ENCODE measurements at places on chromosomes 4 and X.

- no peak for DNase-seq
Observed at GRCh38 chrX:71170660-71171059, 26.0 kb downstream of the NLGN3 start.

DNA sequence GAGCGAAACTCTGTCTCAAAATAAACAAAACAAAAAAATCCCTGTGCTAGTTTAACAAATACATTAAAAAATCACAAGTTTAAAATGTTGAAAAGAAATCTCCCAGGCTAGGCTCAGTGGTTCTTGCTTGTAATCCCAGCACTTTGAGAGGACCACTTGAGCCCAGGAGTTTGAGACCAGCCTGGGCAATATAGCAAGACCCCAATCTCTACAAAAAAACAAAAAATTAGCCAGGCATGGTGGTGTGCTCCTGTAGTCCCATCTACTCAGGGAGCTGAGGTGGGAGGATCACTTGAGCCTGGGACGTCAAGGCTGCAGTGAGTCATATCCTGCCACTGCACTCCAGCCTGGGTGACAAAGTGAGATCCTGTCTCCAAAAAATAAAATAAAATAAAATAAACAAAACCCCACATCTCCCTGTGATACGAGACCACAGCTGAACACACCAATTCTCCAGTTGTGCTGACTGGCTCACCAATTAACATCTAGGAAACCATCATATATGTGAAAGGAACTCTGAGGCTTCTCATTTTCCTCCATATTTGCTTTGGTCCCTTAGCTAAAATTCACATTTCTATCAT lies 7.3 kb downstream of the RPS4X start:
- no peak for DNase-seq

DNA sequence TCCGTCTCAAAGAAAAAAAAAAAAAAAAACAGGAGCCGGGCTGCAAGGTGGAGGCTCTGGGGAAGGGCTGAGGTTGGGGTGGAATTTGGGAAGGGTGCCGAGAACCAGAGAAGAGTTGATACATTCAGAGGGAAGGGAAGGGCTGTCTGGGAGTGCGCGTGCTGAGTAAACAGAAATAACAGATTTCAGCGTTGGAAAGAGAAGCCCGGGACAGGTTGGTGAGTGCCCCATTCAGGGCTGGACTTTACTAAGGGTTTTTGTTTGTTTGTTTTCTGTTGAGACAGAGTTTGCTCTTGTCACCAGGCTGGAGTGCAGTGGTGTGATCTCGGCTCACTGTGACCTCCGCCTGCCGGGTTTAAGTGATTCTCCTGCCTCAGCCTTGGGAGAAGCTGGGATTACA lies 1.7 kb upstream of the IL3RA start:
- no peak for DNase-seq

GRCh38 chrX:106612393-106612763 lies 600 bp downstream of the RADX start:
- no peak for DNase-seq

DNA sequence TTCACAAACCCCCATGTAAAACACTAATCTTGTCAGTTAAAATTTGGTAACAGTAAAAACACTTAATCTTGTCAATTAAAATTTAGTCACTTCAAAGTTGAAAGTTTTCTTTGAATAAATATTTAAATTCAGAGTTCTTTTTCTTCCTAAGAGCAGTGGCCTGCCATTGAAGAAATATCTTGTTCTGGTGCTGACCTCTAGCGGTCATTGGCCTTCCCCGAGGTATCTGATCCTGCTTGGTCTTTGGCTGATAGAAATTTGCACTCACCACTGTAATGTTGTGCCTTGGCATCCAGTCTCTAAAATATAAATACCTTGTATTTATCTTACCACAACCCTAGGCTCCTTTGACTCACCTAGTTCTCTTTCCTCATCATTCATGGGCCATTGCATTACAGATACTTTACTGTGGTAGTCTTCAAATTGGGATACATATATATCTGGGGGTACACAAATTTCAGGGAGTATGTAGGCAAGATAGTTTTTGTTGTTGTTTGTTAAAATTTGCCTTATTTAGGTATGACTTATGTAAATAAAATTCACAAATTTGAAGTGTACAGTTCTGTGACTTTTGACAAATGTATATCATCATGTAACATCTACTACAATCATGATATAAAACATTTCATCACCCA lies 6.7 kb upstream of the ART3 start:
- peak; percentile 42 for DNase-seq

DNA sequence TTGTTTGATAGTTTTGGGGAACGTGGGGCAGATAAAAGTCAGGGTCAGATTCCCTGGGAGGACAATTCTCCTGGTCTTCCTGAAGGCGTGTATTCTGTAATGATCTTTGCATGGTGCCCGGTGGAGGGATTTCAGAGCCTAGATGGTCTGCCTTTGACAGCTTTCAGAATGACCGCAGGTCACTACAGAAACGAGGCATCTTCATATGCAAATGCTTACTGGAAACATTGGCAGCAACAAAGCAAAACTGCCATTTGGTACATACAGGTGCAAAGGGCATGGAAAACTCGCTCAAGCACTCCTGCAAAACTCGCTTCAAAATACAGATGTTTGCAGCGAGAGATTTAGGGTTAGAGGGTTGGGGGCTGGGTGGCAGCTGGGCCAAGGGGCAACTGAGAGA lies 8.8 kb downstream of the C4orf50 start:
- DNase-seq, result no peak

- no peak for DNase-seq
Observed at GRCh38 chr4:5110901-5111300, 59.6 kb downstream of the STK32B start.

GRCh38 chr4:1472148-1472797 lies 66.0 kb upstream of the NKX1-1 start:
- DNase-seq, result no peak

GRCh38 chrX:108224727-108225621 lies 133.4 kb downstream of the ATG4A start:
- DNase-seq, result no peak

DNA sequence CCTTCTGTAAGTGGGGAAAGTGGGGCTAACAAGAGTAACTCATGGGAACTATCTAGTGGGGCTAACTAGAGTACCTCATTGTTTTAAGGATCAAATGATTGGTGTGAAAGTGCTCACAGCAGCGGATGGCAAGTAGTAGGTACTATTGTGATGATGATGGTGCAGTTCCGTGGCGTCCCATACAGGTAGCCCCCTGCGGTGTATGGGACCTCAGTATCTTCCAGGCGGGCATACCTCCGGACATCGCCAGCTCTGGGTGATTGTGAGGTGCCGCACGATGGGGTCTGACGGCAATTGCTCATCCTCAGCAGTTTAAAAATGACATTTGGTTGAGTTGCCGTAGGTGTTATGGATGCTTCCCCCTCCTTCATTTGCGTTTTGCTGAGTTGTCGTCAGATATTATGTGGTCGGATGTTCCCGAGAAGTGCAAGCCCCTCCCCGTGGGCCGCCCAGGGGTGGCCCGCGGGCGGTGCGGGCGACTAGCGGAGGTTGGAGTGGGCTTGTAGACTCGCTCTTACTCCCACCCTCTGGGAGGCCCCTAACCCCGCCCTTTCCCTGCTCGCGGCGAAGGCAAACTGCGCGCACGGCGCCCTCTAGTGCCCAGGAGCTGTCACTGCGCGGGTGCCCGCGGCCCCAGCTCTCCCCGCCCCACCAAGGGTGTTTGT lies 18.3 kb upstream of the GPR101 start:
- DNase-seq, result peak; percentile 71

DNA sequence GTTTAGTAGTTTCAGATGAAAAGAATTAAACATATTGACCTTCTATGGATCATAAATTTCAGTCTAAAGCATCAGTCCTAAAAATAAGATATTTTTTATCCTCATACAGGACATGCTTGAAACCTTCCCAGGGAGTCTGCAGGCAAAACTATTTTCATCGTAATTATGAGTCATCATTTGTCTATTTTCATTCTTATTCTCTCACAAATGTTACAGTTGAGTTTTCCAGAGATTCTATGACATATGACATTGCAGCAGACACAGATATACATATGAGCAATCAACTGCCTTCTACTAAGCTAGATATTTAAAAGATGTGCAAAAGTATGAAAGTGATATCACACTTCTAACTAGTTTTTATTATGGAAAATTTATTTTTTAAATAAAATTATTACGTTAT lies 398.0 kb downstream of the MAGEB5 start:
- DNase-seq, result no peak

GRCh38 chr4:1074077-1074476 lies 39.3 kb downstream of the RNF212 start:
- no peak for DNase-seq

DNA sequence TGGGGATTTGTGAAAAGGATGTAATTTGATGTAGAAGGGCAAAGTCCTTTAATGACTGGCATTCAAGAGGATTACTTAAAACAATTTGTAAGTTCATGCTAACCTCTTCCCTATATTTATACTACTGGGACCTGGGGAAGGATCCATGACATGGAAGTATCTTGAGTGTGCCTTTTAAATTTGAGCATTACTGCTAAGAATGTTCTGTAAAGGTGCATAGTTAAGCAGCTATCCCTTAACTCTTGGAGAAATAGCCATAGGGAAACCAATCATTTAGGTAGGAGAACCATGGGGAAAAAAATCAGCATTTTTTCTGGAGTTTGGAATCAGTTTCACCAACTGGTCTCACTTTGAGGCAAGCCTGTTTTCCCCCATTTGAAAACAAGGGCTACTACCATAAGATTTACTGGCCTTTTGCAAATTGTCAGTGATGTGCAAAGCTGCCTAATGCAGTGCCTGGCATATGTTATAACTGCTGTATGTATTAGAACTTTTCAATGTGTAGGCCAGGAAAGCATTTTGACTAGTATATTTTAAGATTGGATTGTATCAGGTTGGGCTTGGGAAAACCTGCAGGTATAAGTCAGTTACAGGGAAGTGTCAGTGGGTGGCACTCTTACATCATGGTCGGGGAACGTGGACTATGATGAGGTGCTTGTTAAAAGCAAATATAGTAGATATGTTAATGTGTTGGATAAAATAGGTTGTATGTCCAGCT lies 72.1 kb downstream of the PRSS12 start:
- no peak for DNase-seq

DNA sequence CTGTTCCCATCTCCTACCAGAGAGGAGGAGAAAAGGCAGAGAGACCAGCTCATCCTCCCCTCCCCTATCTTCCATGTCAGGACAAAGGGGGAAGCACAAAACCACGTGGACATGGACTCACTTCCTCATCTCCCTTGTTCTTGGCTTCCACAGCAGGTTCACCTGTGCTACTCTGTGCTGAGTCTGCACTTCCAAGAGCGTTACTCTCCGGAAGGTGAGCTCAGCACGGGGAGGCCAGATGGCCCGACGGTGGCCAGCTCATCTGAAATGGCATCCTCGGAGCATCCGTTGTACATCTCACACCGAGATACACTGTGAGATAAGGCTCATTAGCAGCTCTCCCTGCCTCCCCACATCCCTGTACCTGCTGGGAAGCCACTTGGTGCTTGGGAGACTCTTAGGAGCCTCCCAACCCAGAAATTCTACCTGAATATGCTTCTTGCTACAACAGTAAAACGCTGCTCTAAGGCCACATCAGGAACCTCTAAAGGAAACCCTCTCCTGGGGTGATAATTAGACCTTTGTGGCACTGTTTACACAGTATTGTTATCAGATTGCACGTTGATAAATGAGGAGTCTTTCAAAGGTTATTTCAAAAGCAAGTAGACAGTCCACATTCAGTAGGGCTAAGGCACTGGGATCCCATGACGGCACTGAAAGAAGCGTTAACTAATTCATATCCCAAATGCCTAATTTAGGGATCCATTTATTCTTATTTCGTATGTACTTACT lies 19.4 kb downstream of the LGI2 start:
- no peak for DNase-seq

DNA sequence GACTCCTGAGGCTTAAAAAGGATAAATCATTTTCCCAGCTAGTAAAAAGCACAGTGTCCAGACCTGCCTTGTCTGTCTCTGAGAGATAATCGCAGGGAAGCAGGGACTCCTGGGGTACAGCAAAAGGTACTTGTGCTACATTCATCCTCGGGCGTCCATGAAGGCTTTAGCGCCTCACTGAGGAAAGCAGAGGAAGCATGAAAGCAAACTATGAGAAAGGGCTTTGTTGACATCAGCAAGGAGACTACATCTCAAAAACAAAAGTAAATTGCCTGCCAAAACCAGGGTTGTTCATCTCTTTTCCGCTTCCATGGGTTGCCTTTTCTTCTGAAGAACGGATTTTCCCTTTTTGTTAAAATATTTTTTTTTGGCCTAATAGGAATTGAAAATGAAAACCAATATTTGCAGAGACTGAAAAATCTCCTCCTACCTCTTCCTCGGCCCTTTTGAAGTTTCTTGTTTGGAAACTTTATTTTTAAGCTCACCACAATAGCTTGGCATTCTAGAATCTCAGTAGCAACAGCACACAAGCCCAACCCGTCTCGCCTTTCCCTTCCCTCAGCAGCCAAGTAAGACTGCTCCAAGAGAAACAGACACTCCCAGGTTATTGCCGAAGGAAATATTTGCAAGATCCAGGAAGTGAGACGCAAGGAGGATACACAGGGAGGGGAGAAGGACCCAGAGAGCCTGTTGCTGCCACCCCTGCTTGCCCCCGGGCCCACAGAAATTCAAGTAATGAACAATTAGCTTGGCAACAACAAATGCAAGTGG lies 148.3 kb upstream of the DGKK start:
- DNase-seq, result no peak

GRCh38 chr4:188841523-188841922 lies 702.3 kb downstream of the TRIML1 start:
- no peak for DNase-seq

DNA sequence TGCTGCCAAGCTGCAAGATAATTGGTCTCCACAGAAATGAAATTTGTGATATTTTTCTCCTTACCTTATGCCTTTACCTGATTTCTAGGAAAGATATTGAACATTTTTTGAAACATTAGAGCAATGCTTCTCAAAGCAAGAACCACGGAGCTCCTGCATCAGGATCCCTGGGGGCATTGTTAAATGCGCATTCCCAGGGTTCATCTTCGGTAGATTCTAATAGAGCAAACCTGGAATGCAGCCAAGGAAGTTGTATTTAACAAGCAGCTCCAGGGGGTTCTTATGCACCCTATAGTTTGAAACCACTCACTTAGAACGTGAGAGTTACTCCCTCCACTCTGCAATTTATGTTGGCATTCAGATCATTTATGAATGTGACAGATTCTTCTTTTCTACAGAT lies 126.2 kb downstream of the SLC39A8 start:
- no peak for DNase-seq

GRCh38 chr4:15314974-15315373 lies 112.9 kb upstream of the C1QTNF7 start:
- no peak for DNase-seq

- no peak for DNase-seq
Observed at GRCh38 chr4:167274351-167274750, 40.1 kb upstream of the SPOCK3 start.

GRCh38 chr4:154009191-154009590 lies 220.3 kb upstream of the SFRP2 start:
- DNase-seq, result no peak

- DNase-seq, result no peak
Observed at GRCh38 chr4:77031544-77031943, 44.2 kb downstream of the CCNI start.

- DNase-seq, result no peak
Observed at GRCh38 chrX:10524578-10524977, 95.8 kb downstream of the MID1 start.

DNA sequence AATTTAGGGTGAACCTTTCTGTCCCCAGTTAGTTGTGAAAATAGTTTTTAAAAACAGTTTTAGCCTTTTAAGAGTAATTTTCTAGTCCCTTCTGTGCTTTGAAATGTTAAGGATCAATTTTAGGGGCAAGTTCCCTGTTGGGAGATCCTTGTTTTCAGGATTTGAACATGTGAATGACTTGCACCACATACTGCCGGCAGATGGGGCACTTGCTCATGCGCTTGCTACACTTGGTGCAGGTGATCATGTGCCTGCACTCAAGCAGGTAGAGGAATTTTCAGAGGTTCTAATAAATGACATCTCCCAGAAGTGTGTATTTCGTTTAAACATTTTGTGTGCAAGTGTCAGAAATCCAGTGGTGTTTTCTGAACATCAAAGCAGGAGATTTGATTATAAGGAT lies 195.9 kb downstream of the CHM start:
- DNase-seq, result no peak

Data from stimulated activated CD8-positive, alpha-beta memory T cell treated with anti-CD3 and anti-CD28 coated beads, Interleukin-4, amount 100 ng/mL, for 4 hours (primary cell).